ENCODE measurements at places on chromosomes 13 and 19.

GRCh38 chr13:21238267-21238666 lies 61.8 kb downstream of the MRPL57 start:
- DNase-seq, result no peak

- no peak for DNase-seq
Observed at GRCh38 chr13:31522396-31522795, 216.9 kb upstream of the RXFP2 start.

- DNase-seq, result no peak
Observed at GRCh38 chr19:41029524-41030432, 38.7 kb downstream of the CYP2B6 start.

- DNase-seq, result no peak
Observed at GRCh38 chr13:107778094-107778493, 437.2 kb downstream of the LIG4 start.

- DNase-seq, result no peak
Observed at GRCh38 chr19:4452230-4452990, 5.2 kb downstream of the UBXN6 start.

GRCh38 chr13:21348488-21349120 lies 110.5 kb downstream of the ZDHHC20 start:
- DNase-seq, result no peak

DNA sequence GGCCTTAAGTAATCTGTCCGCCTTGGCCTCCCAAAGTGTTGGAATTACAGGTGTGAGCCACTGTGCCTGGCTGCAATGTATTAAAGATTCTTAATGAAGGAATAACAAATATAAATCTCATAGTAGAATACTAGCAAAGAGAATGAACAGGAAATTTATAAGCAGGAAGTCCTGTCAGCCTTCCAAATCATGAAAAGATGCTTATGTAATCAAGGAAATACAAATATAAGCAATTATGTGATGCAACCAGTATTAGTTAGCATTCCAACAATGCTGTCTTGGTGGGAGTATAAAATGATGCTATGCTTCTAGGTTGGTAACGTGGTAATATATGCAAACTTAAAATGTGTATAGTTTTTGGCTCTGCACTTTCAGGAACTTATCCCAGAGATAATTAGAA lies 133.8 kb downstream of the PDS5B start:
- DNase-seq, result no peak

GRCh38 chr13:97627566-97627965 lies 193.6 kb downstream of the RAP2A start:
- DNase-seq, result no peak

DNA sequence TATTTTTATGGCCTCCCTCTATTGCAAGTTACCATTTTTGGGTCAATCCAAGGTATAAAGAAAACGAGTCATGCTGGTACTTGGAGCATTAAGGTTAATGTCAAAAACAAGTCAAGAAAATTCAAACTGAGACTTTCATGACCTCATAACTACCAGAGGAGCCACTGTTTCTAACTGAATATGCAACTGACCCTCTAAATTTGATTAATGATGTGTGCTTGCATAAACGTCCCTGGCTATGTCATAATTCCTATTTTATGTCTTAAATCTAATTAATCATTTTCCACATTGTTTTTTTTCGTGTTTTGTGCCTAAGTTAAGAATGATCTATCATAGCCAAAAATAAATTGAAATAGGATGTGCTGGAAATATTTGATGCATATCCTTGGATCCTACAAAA lies 396.7 kb upstream of the GPC6 start:
- DNase-seq, result no peak

GRCh38 chr19:56321989-56322440 lies 7.4 kb upstream of the ZSCAN5A start:
- no peak for DNase-seq

- no peak for DNase-seq
Observed at GRCh38 chr13:111577956-111578605, 257.6 kb downstream of the TEX29 start.
